Activated CD4-positive, alpha-beta T cell treated with anti-CD3 and anti-CD28 coated beads, Interleukin-2, amount 10 ng/mL, durations not matched to agents 24 days and 14 days (primary cell): ENCODE measurements at places on chromosomes 1 and 21.

DNA sequence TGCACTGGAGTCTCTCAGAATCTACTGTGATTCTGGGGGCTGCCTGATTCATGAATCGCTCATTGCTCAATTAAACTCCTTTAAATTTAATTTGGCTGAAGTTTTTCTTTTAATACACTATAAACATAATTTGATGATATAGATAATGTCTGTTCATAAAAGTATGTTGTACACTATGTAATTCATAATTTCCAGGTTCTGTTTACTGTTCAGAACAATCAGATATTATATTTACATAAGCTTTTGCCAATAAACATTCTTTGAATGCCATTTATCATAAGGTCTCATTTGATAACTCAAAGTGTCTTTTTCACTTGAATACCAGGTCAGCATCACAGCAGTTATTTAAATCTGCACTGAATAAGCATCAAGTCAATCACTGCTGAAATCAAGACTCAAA is 39.6 kb downstream of the PIGK start:
- DNase-seq = no peak

DNA sequence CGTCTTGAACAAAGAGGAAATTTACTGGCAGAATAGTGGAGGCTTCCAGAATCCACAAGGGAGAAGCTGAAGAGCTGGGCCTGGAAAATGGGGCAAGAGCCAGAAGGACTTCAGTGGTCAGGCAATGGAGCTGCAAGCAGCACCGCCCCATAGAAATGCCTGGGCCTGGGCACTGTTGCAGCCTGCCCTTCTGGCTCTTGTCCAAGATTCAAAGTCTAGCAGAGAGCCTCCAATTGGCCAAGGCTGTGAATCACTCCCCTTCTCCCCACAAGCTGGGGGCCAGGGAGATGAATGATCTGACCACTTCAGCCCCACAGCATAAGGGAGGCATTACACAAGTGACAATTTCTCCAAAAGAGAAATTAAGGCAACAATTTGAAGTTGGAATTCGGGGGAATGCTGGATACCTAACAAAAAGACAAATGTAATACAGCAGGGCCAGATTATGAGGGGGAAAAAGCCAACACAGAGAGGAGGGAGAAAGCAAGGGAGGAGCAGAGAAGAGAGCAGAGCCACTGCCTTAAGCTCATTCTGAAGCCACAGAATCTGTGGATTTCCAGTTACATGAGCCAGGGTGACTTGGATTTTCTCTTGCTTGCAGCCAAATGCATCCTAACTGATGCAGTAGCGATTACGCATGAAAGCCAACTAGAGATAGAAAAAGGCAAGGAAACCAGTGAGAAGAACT is 80.3 kb downstream of the LRIG2 start:
- no peak for DNase-seq

GRCh38 chr1:111604931-111605330 is 14.7 kb upstream of the RAP1A start:
- DNase-seq = no peak

DNA sequence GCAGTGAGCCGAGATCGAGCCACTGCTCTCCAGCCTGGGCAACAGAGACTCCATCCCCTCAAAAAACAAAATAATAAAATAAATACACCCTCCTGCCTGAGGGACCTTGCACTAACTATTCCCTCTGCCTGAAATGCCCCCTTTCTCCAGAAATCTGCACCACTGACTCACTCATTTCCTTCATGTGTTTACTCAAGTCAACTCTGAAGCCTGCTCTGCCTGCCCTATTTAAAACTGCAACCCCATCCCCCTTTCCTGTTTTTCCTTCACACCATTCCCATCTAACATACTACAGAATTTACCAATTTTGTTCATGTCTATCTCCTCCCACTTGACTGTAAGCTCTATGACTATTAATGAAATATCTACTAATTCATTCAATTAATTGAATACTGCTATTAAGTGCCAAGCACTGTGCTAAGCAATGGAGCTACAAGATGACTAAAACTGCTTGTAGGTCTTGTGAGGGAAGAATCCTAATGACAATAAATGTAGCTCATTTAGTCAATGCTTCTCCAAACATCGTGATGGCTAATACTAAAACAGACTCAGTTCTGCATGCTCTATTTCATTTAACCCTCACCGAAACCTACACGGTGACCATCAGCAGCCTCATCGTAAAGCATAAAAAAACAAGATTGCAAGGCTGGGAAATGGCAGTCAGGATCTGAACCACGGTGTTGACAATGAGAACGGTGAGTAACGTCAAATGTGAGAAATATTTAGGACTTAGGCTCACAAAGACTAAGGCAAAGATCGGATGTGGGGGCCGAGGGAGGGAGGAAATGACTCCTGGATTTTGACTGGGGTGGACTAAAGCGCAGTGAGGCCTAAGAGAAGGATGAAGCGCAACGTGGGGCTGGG is 749 bp upstream of the TMEM39B start:
- no peak for DNase-seq
